Hair follicle dermal papilla cell (primary cell): ENCODE measurements at places on chromosomes 2 and 18. TPM values are rescaled to one million over a fixed set of nuclear protein-coding genes. Genes with fewer than 3 reads are reported as not detected.

Gene TGFA
- total RNA-seq: 0.49 and 1.3 TPM in 2 replicates

Gene REL
- 6.7 and 8.3 TPM in 2 replicates for total RNA-seq

Gene KRTCAP3
- total RNA-seq: 0.32 TPM in 1 of 2 replicates, not detected in the other

Gene FTCDNL1
- total RNA-seq: 0.73 and 1.3 TPM in 2 replicates

Gene MC5R
- total RNA-seq: 0.16 TPM in 1 of 2 replicates, not detected in the other

Gene SPDYA
- total RNA-seq: 0.24 and 0.97 TPM in 2 replicates

Gene CACNB4
- total RNA-seq: 5.2 and 6.4 TPM in 2 replicates
